HT-29 (cell line): ENCODE measurements at places on chromosomes 5 and 9.

- no peak for DNase-seq
Observed at GRCh38 chr9:110832926-110833325, 164.3 kb downstream of the MUSK start.

- DNase-seq = peak; percentile 31
Observed at GRCh38 chr5:17058438-17058837, 122.3 kb upstream of the MYO10 start.

DNA sequence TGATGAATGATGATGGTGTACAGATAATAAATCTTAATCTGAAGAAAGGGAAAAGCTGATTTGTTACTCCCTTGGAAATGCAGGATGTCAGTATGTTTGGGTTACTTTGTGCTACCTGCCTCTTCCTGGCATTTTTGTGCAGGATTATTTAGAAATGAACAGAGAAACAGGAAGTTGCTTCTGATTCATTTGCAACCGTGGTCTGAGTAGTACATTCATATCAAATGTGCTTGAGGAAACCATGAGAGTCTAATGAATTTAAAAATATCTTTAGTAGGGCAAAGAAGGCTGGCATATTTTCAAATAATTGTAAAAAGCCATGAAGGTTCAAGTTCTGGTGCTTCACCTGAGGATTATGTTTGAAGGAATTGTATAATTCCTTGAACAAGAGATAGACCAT, 391.6 kb downstream of the TMEM161B start:
- DNase-seq = no peak

GRCh38 chr9:100229136-100229535, 123.6 kb downstream of the TEX10 start:
- DNase-seq = no peak

DNA sequence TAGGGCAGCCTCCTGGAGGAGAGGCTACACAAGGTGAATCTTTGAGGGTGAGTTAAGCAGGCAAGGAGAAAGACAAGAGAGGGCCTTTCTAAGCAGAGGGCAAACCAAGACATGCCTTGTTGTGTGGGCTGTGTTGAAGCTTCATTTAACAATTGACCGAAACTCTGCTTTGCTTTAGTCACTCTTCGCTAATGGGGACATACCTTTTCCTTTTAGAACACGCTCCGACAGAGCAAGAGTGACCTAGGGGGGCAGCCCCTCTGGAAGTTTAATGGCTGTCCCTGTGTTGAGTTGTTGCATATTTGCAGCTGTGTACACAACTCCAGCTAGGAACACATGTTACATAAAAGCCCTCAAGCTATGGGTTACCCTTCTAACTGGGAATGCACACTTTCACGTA, 218.1 kb upstream of the WWC1 start:
- no peak for DNase-seq

- no peak for DNase-seq
Observed at GRCh38 chr5:74155501-74155900, 485.0 kb downstream of the ENC1 start.

DNA sequence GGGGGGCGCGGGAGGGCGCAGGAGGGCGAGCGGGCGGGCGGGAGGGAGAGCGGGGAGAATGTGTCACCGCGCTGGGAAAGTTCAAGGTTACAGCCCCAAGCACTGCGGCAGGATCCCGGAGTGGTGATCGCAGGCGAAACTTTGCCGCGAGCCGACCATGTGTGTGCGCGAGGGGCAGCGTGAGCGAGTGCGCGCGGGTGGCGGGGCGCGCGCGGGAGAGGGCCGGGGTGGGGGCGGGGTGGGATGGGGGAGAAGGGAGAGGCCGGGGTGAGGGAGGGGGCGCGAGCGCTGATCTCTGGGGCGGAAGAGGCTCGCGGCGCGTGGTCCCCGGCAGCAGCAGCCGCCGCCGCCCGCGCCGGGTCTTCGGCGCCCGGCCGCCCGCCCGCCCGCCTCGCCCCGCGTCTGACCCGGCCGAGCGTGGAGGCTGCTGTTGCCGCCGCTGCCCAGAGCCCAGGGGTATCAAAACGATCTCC, at the start of gene NFIB:
NFIB (minus strand) TSS at position 191 of the 473 bp plus-strand sequence. CDS start 630 bp downstream, outside the sequence.
- DNase-seq = peak; percentile 39

GRCh38 chr9:37486616-37487548, 1.1 kb downstream of the POLR1E start:
- no peak for DNase-seq

- no peak for DNase-seq
Observed at GRCh38 chr9:129860653-129861446, 25.6 kb downstream of the USP20 start.

DNA sequence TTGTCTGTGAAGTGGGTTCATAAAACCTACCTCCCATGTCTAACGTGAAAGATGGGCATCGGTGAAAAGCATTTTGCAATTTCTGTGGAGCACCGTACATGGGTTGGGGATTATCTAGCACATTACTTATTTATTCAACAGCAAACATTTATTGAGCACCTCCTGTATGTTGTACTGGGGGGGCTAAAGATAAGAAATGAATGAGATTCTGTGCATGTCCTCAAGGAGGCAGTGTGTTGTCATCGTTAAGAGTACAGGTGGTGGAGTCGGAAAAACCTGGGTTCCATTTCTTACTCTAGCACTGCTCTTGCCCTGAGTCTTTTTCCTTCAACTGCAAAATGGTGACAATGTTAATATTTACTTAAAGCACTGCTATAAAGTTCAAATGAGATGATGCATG, 30.4 kb upstream of the DENND1A start:
- peak; percentile 16 for DNase-seq

DNA sequence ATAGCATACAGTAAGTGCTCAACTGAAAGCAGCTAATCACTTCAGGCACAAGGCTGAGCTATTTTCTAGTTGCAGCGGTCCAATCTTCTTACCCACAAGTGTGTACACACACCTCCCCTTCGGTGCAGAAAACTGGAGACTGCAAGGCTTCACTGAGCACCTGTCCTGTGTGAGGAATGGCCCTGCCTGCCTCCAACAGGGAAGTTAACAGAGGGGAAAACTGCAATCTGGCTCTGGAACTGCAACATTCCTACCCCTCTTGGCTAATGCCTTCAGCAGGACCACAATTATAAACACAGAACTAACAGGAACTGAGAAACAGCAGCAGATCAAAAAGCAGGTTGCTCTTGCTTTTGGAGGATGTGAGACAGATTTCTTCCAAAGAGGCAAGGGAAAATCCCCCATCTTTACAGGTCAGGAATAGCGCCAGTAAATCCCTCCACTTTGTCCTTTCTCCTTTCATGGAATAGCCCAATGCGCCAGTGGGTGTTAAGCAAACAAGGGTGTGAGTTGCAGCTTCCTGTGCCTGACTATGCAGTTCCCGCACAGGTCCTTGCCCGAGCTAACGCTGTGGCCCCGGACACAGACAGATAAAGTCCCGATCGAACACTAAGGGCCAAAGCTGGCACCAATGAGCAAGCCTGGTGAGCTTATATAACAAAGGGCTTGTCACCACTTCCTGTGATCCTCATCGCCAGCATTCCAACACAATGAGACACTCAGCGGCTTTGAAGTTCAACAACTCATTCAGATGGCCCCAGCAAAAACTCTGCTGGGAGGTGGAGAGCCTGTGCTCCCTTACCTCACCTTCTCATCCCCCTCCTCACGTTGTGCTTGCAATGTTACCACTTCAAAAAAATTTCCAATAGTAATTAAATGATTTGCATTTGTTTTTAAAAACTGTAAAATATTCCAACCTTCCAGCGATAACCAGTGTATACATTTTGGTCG, 21.5 kb downstream of the SHB start:
- peak; percentile 90 for DNase-seq

DNA sequence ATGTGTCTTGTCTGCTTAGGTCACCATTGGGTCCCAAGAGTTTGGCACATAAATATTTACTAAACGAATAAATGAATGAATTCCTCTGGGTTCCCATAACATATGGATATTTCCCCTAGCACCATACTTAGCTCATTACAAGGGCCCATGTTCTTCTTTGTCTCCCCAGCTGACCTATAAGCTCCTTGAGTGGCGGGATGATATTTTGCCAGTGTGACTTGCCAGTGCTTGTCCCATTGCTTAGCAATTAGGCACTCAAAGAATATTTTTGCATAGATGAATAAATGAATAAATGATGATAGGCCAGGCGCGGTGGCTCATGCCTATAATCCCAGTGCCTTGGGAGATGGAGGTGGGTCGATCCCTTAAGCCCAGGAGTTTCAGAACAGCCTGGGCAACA, 16.9 kb upstream of the CTNNA1 start:
- no peak for DNase-seq

GRCh38 chr5:159601216-159601615, 270.9 kb upstream of the IL12B start:
- no peak for DNase-seq

- DNase-seq = no peak
Observed at GRCh38 chr9:9950813-9951212, 662.0 kb downstream of the PTPRD start.

GRCh38 chr5:7925961-7926695, 57.2 kb downstream of the MTRR start:
- no peak for DNase-seq

DNA sequence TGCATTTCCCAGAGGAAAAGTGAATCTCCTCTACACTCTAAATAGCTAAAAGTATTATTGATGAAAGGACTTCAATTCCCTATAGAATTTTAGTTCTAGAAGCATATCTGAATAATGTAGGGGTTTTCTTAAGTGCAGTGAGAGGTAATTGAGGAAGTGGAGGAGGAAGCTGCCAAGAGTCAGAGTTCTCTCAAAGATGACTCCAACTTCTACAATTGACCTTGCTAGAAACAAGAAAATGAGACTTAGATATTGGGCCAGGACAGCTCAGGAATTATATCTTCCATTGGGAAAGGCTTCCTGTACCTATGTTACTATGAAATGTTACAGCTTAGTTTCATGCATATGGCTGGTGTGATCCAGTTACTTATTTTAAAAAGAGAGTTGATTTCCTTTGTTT, 10.4 kb upstream of the F2R start:
- no peak for DNase-seq

DNA sequence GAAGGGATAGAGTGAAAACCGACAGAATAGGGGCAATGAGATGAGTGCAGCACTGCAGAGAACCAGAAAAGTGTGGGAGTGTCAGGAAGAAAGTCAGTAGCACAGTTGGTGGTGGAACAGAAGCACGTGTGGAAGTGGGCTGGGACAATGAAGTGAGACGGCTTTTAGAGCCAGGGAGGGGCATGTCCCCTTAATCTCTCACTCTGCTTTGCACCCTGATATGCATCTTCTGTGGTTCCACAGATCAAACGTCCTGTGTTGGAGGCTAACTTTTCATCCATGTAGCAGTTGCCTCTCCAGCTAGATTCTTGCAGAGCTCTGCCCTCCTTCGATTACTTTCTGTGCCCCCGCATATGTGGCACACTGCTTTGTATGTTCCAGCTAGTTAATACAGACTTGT, 163.6 kb downstream of the DOCK8 start:
- no peak for DNase-seq

GRCh38 chr9:136522314-136523237, 23.3 kb downstream of the NOTCH1 start:
- no peak for DNase-seq

- DNase-seq = peak; percentile 66
Observed at GRCh38 chr5:147391781-147392180, 118.1 kb downstream of the DPYSL3 start.

DNA sequence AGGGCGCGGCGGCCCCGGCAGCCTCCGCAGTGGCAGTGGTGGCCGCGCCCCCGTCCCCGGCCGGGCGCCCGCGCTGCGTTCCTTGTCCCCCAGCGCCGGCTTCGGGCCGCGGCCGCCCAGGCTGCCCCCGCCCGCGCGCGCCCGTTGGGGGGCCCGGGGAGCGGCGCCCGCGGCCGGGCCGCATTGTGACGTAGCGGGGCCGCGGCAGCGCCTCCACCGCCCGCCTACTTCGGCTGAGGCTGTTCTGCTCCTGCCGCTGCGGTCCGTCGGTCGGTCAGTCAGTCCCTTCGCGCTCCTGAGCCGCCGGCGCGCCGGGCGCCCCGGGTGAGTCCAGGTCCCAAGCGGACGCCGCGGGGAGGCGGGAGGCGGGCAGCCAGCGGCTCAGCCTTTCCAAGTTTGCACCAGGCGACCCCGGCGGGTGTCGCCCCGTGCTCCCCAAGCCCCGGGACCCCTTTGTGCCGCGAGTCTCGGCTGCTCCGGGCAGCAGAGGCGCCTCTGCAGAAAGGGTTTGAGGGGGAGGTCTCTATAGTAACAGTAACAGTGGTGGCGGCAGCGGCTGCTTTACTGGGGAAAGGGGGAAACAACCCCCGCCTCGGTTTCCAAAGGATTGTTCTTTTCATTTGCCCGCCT, at the start of gene SNCAIP:
SNCAIP (plus strand) TSS at position 277 of the 630 bp plus-strand sequence. CDS start 78,898 bp downstream, outside the sequence.
- DNase-seq = no peak

- no peak for DNase-seq
Observed at GRCh38 chr5:95760273-95761191, 29.4 kb downstream of the RHOBTB3 start.

GRCh38 chr9:134868751-134869553, 11.7 kb upstream of the FCN2 start:
- DNase-seq = no peak

DNA sequence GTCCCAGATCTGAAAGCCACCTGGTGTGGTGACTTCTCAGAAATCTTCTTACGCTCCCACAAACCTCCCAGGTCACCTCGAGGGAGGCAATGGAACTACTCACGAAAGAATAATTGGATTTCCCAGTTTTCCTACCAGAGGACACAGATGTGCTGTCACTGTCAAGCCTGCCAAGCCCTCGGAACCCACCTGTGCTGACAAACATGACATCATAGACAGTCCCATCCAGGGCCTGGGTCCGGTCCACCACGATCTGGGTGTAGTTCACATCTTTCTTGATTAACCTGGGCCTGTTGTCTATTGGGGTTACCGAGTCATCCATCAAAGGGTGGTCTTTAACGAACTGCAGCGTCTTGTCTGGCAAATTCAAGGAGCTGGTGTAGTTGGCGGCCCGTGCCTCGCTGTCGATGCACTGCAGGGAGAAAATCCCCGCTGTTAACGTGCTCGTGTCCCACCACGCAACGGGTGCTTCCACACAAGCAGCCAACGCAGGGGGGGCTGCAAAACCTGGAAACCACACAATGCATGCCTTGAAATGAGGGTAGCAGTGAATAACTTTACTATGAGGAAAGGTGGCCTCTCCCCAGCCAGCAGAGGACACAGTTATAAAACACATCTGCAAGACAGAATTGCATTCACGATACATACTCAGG, 69.0 kb downstream of the SECISBP2 start:
- no peak for DNase-seq

- peak; percentile 38 for DNase-seq
Observed at GRCh38 chr5:172004824-172005237, 1.6 kb downstream of the FBXW11 start.

- DNase-seq = no peak
Observed at GRCh38 chr9:1946526-1947283, 68.4 kb upstream of the SMARCA2 start.

GRCh38 chr5:80793354-80793753, 138.6 kb upstream of the DHFR start:
- DNase-seq = no peak

DNA sequence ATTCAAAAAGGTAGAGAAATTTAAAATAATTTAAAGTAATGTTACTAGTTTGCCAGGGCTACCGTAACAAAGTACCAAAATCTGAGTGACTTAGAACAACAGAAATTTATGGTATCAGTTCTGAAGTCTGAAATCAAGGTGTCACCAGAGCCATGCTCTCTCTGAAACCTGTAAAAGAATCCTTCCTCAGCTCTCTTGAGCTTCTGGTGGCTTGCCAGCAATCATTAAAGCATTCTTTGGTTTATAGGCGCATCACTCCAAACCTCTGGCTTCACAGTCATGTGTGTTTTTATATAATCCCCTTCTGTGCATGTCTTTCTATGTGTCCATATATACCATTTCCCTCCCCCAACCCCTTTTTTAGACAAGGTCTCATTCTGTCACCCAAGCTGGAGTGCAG, 220.3 kb downstream of the COX7C start:
- DNase-seq = no peak

GRCh38 chr9:135294836-135295235, 184.7 kb upstream of the PPP1R26 start:
- no peak for DNase-seq

GRCh38 chr9:83472221-83472665, 66.0 kb downstream of the FRMD3 start:
- peak; percentile 76 for DNase-seq
